ENCODE measurements at places on chromosomes 13 and 19. TPM values are rescaled to one million over a fixed set of nuclear protein-coding genes. Genes with fewer than 3 reads are reported as not detected.

The CDC16 gene
- 17.0 TPM for total RNA-seq

The NTF4 gene
- not detected for total RNA-seq

The HRC gene
- total RNA-seq: 0.06 TPM

The CEACAM4 gene
- not detected for total RNA-seq

The IZUMO2 gene
- not detected for total RNA-seq

The APOC4 gene
- total RNA-seq: not detected

The C19orf38 gene
- not detected for total RNA-seq

The APOC1 gene
- total RNA-seq: not detected

The CCDC194 gene
- total RNA-seq: not detected

The ZNF787 gene
- total RNA-seq: 8.6 TPM

The DIAPH3 gene
- total RNA-seq: 6.7 TPM

The GRIN3B gene
- total RNA-seq: 0.23 TPM

The RNF113B gene
- not detected for total RNA-seq

The GNG7 gene
- 0.60 TPM for total RNA-seq

The LHFPL6 gene
- 4.1 TPM for total RNA-seq

The STARD13 gene
- 1.8 TPM for total RNA-seq

The UQCRFS1 gene
- total RNA-seq: 37.1 TPM

The TRPM4 gene
- 5.0 TPM for total RNA-seq

The LPAR2 gene
- 0.16 TPM for total RNA-seq

The SIGLEC5 gene
- not detected for total RNA-seq
